ENCODE measurements at places on chromosomes 7 and 10.
A peak's percentile ranks its signal among the peaks of the same experiment; 100 is the strongest.

DNA sequence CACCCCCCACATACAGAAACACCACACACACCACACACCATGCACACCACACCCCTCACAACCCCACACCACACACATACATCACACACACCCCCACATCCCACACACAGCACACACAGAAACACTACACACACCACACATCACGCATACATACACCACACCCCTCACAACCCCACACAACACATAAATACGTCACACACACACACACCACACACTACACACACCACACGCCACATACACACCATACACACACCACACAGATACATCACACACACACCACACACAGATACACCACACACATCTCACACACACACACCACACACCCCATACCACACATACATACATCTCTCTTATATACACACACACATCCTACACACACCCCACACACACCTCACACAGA is 126.2 kb downstream of the ANLN start:
- no peak for DNase-seq

DNA sequence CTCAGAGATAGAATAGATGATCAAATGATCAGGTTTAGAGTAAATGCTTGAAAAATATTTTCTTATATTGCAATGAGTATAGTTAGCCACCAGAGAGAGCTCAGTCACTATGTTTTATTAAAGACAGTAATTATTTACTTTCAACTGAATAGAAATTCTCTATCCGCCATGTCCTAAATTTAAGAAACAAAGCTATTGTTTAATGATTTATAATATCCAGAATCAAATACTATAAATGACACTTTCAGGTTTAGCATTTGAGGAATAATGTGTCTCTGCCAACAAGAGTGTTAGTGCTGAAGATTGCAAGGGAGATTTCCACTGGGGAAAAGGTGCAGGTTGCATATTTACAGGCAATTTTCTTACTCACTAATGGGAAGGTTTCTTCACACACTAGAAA is 184.7 kb downstream of the DGKB start:
- no peak for DNase-seq

DNA sequence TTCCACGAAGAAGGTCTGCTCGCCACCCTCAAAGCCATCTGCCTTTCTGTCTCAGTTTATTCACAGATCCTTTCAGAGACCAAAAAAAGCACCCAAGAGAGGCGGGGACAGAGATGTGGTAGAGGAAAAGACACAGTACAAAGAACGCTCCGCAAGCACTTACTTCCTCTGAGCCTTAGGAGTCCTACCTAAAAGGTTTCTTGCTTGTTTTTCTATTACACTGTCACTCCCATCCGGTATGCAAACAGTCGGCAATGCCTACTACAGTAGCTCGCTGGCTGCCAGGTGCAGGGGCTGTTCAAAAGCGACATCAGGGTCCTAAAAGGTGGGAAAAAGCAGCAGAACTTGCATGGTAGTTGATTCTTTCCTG is 816 bp downstream of the TECPR1 start:
- no peak for DNase-seq

- no peak for DNase-seq
Measured at GRCh38 chr7:92613720-92614119, 23.5 kb upstream of the FAM133B start.

GRCh38 chr7:105642264-105642663 is 61.0 kb upstream of the EFCAB10 start:
- no peak for DNase-seq

DNA sequence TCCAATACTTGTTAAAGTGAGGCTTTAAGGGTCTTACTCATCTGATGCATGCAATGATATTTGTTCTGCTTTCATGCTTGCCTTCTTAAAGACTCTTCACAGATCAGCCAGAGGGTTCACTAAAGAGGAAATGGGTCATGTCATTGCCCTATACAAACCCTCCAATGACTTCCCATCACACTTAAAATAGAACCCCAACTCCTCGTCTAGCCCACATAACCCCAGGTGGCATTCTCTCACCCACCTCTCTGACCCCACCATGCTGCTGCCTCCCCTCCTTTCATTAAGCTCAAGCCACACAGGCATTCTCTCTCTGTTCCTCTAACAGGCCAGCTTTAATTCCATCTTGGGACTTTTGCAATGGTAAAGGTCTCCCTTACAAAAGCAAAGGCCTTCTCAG is 253.6 kb downstream of the GRID1 start:
- DNase-seq = no peak

DNA sequence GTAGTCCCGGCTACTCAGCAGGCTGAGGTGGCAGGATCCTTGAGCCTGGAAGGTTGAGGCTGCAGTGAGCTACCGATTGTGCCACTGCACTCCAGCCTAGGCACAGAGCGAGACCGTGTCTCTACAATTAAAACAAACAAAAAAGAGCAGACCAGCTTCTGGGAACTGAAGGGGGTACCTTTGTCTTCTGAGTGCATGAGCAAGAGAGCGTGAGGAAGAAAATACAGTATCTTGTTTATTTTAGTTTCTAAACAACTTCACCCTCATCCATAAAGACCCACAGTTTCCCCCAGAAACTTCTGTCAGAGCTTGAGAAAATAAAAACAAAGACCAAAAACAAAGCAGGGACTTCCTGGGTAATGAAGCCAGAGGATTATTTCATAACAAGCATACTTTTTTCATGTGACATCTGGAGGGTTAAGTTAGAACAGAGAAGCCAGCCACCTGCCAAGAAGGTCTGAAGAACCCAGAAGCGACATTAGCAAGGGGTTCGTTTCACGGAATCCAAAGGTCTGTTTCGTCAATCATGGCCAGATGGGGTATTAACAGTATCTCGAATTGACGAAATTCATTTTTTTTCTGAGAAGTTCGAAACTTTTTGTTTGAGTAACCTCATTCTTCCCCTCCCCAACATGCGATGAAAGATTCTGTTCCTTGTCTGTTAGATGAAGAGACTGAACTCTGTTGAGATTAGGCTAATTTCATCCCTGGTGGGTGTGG is 10.2 kb upstream of the IL2RA start:
- DNase-seq = no peak

- DNase-seq = no peak
Measured at GRCh38 chr7:70093205-70093904, 495.1 kb downstream of the AUTS2 start.

DNA sequence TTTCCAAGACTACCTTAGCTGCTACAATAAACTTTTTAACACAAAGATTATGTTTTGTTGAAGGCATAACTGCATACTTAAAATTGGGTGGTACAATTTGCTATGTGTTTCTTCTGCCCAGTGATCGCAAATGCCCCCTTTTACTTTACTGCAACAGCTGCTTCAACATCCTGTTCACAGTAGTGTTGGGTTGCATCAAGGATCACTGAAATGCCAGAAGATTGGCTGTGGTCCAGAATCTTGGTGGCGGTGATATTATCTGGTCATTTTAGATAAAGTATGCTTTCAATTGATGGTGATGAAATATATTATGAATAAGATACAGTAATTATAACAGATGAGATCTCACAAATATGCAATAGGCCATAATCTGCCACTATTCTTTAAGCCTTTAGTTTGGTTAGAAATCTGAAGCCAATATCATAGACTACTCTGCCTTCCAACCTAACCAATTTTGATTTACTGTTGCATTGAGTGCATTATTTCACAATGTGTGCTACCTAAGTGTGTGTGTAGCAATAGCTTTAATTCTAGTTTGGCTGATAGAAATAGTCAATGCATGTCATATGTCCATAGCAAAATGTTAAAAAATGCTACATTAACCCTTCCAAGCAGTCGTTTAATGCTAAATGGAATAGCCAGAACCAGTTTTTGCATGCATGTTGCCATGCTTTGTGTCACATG is 29.8 kb upstream of the ING3 start:
- DNase-seq = no peak

GRCh38 chr7:116969371-116969902 is 16.1 kb downstream of the ST7 start:
- DNase-seq = no peak

DNA sequence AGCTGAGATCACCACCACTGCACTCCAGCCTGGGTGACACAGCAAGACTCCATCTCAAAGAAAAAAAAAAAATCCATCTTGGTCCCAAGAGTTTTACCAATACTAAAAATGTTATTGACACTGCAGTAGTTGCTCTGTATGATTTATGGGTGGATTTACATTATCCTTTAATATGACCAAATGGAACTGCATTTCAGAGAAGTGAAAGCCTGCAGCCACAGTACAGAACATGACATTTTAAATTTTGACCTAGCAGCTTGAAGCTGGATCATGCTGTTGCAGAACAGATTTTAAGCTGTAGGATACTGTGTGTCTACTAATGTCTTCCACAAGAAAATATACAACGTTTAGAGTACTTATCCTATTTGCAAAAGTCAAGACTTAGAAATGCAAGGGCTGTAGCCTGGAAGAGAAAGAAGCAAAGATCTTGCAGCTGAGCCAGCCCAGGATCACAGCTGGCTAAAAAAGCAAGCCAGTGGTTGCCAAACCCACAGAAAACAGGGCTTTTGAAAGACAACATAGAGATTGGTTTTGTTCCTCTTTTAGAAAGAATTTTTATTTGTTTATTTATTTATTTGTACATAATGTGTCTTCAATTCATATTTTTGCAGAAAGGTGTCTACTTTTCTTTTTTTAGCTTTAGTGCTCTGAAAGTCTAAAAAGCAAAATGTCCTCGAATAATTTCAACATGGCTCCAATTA is 55.2 kb upstream of the WNT16 start:
- no peak for DNase-seq

DNA sequence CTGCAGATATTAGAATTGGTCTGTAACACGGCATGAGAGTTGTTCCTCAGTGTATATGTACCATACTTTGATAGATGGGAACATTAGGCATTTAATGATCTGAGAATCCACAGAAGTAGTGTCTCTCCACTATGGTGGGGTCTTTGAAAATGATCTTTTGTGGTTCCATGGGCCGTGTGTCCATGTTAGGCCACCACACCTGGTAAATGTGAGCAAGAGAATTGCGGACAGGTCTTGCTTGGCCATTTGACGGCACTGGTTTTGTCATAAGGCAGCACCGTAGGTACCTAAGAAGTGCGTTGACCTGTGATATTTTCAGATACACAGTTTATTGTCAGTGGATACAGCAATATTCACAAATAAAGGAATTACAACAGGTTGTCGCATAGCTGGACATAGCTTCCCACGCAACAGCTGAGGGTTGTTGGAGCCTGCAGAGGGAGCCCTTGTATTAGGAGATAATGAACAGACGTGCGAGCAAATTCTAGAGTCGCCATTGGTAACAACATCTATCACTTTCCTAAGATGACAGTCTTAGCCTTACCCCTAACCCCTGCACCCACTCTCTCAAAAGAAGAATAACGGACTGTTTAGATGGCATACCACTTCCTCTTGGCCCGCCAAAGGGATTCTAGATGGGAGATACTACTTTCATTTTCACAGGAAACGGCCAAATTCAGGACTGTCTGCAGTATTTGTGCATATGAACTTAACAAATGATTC is 111.4 kb downstream of the COL28A1 start:
- peak; percentile 62 for DNase-seq

GRCh38 chr7:67406976-67407375 is 410.3 kb downstream of the TYW1 start:
- DNase-seq = no peak

GRCh38 chr10:132575320-132576201 is 38.0 kb downstream of the INPP5A start:
- no peak for DNase-seq

DNA sequence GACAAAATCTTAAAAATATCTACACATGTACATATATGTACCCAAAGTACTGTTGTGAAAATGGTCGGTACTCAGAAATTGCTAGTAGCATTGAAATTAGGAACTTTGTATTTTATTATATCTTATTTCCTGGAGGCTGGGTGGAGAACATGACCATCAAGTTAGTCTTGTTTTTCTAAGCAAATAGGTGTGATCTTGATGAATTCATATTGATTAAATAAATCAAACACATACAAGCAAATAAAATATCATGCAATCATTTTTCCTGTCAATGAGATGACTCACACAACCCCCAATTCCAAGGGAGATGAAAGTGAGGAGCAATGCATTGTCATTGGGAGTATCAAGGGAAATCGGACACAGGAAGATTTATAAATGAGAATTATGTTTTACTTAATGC is 18.0 kb downstream of the VSTM2A start:
- DNase-seq = no peak

All from putamen (tissue), 1 donor.